ENCODE measurements at places on chromosomes 4 and X. TPM values are rescaled to one million over a fixed set of nuclear protein-coding genes. Genes with fewer than 3 reads are reported as not detected.

Gene BMPR1B
- 1.3 TPM for total RNA-seq

GRCh38 chr4:185134307-185134869, 8.7 kb upstream of the SLC25A4 start:
- no peak for DNase-seq
- H3K4me3 ChIP-seq: no peak overlapping the region
- H3K36me3 ChIP-seq: no peaks in the 10 kb centered on the region
- no peaks in the 10 kb centered on the region for H3K27me3 ChIP-seq
- peaks cover 2% of the 10 kb centered on the region for H3K4me1 ChIP-seq

Gene APLN
- total RNA-seq: not detected

DNA sequence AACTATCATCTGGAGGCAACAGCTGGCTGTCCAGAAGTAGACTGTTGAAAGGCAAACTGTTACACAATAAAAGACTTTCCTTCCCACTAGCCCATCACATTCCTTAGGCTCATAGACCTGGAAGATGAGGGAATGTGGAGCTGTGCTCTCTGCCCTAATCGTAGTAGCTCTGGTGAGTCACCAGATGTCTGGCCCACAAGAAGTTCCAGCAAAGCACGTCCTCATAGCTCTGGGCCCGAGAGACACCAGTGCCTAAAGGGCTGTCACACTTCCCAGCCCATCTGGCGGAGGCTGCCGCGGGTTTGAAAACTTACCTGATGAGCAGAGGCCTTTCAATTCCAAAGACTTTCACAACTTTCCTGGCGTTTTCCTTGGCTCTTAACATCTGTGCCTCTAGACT, 81.7 kb upstream of the STOX2 start:
- H3K4me3 ChIP-seq: no peak overlapping the region
- H3K27ac ChIP-seq: no peak overlapping the region
- peak; percentile 59 for DNase-seq
- no peaks in the 10 kb centered on the region for H3K27me3 ChIP-seq
- no peaks in the 10 kb centered on the region for H3K36me3 ChIP-seq

Gene GRIA2
- total RNA-seq: not detected

Gene GAGE2A
- total RNA-seq: not detected

DNA sequence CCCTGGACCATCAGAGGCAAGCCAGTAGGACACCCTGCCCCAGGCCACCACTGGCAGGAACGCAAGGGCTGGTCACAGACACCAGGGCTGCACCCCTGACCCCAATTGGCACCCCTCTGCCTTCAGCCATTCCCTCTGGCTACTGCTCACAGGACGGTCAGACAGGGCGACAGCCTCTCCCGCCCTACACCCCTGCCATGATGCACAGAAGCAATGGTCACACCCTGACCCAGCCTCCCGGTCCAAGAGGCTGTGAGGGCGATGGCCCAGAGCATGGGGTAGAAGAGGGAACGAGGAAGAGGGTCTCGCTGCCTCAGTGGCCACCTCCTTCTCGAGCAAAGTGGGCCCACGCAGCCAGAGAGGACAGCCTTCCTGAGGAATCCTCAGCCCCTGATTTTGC, 143.5 kb downstream of the SOWAHB start:
- DNase-seq: no peak
- no peaks in the 10 kb centered on the region for H3K4me1 ChIP-seq
- H3K4me3 ChIP-seq: no peak overlapping the region
- peaks cover 6% of the 10 kb centered on the region for H3K27me3 ChIP-seq
- H3K36me3 ChIP-seq: no peaks in the 10 kb centered on the region

GRCh38 chr4:14984448-14984847, 17.8 kb upstream of the CPEB2 start:
- no peak overlapping the region for H3K27ac ChIP-seq
- no peaks in the 10 kb centered on the region for H3K4me1 ChIP-seq
- H3K27me3 ChIP-seq: no peaks in the 10 kb centered on the region
- no peak overlapping the region for H3K4me3 ChIP-seq
- DNase-seq: no peak
- H3K36me3 ChIP-seq: no peaks in the 10 kb centered on the region

- H3K27me3 ChIP-seq: no peaks in the 10 kb centered on the region
- no peaks in the 10 kb centered on the region for H3K4me1 ChIP-seq
- no peak overlapping the region for H3K27ac ChIP-seq
- H3K4me3 ChIP-seq: no peak overlapping the region
- H3K36me3 ChIP-seq: no peaks in the 10 kb centered on the region
- no peak for DNase-seq
Measured at GRCh38 chrX:108131471-108131870, 39.9 kb downstream of the ATG4A start.

- no peak for DNase-seq
- H3K4me1 ChIP-seq: no peaks in the 10 kb centered on the region
- no peak overlapping the region for H3K27ac ChIP-seq
- H3K27me3 ChIP-seq: no peaks in the 10 kb centered on the region
- H3K36me3 ChIP-seq: no peaks in the 10 kb centered on the region
Measured at GRCh38 chrX:66731398-66731797, 92.5 kb upstream of the EDA2R start.

DNA sequence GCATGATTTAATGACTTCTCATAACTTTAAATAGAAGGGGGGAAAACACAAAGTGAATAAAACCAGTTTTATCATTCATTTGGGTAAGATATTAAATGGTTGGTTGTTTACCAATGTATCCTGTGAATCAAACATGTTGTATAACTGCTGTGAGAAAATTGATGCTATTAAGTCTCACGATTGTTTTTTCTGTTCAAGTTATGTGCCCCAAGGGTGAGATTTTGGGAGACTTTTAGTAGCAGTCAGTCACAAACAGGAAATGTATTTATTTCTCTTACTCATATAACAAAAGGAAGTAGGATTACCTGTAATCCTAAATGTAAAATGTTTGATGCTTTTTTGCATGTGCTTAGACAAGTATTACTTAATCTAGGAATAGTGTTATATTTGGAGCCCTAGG, 39.2 kb downstream of the MTHFD2L start:
- DNase-seq: no peak
- no peak overlapping the region for H3K27ac ChIP-seq
- no peak overlapping the region for H3K4me3 ChIP-seq
- no peaks in the 10 kb centered on the region for H3K27me3 ChIP-seq

DNA sequence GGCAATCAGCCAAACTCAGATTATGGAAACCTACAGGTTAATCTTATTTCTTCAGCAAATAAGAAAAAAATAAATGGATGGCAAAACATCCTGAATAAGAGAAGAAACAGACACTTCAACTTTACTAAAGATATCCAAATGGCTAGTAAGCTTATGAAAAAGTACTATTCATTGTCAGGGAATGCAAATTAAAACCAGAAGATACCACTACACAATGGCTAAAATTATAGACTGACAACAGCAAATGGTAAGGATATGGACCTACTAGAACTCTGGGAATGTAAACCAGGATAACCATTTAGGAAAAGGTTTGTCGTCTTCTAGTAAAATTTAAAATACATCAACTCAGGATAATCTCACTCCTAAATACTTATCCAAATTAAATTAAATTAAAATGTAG, 24.3 kb downstream of the GRSF1 start:
- no peak overlapping the region for H3K4me3 ChIP-seq
- no peak for DNase-seq
- no peak overlapping the region for H3K27ac ChIP-seq
- no peaks in the 10 kb centered on the region for H3K27me3 ChIP-seq

DNA sequence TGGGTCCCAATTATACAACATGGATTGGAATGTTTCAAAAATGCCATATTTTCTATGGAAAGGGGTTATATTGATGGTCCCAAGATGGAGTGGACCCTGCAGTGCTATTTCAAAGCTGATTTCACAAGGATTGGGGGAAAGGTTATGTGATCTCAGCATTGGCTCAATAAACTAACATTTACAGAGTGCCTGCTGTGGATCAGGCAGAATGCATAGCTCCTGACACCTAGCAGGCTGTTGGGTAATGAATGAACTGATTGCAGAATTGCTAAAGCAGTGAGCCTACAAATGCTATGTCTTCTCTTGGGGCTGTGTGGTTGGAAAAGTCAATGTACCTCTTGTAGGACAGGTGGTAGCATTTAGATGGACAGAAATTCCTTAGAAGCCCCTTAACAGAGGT, 16.9 kb downstream of the CWH43 start:
- no peak overlapping the region for H3K27ac ChIP-seq
- H3K4me3 ChIP-seq: no peak overlapping the region
- H3K36me3 ChIP-seq: no peaks in the 10 kb centered on the region
- H3K27me3 ChIP-seq: no peaks in the 10 kb centered on the region

Gene SPANXA2
- not detected for total RNA-seq

GRCh38 chrX:40273356-40274050, 175.7 kb upstream of the BCOR start:
- no peaks in the 10 kb centered on the region for H3K27me3 ChIP-seq
- no peaks in the 10 kb centered on the region for H3K4me1 ChIP-seq
- no peaks in the 10 kb centered on the region for H3K36me3 ChIP-seq
- DNase-seq: peak; percentile 25
- no peak overlapping the region for H3K27ac ChIP-seq
- H3K4me3 ChIP-seq: no peak overlapping the region

Gene GRIA3
- total RNA-seq: 0.05 TPM

GRCh38 chrX:21799767-21800166, 39.6 kb upstream of the MBTPS2 start:
- peak overlapping the region; percentile 83 for H3K27ac ChIP-seq
- H3K36me3 ChIP-seq: no peaks in the 10 kb centered on the region
- no peaks in the 10 kb centered on the region for H3K27me3 ChIP-seq

- H3K36me3 ChIP-seq: no peaks in the 10 kb centered on the region
- H3K27ac ChIP-seq: no peak overlapping the region
- H3K4me1 ChIP-seq: no peaks in the 10 kb centered on the region
- DNase-seq: no peak
- H3K4me3 ChIP-seq: no peak overlapping the region
Measured at GRCh38 chrX:136395271-136395670, 92.5 kb upstream of the BRS3 start.

- no peak for DNase-seq
- H3K4me1 ChIP-seq: no peaks in the 10 kb centered on the region
Measured at GRCh38 chrX:10574663-10575062, 45.7 kb downstream of the MID1 start.

Gene CABS1
- not detected for total RNA-seq

Measured in gastrocnemius medialis (tissue), 4 donors.